ENCODE measurements at places on chromosomes 2 and 18. TPM values are rescaled to one million over a fixed set of nuclear protein-coding genes. Genes with fewer than 3 reads are reported as not detected.

DNAJC5G gene
- total RNA-seq, result not detected

RSAD2 gene
- total RNA-seq, result 0.78 TPM

CABYR gene
- 0.36 TPM for total RNA-seq

SULT1C3 gene
- not detected for total RNA-seq

NCKAP1 gene
- total RNA-seq, result 43.2 TPM
